AG04449 (cell line): ENCODE measurements at places on chromosomes 2 and 18.

DNA sequence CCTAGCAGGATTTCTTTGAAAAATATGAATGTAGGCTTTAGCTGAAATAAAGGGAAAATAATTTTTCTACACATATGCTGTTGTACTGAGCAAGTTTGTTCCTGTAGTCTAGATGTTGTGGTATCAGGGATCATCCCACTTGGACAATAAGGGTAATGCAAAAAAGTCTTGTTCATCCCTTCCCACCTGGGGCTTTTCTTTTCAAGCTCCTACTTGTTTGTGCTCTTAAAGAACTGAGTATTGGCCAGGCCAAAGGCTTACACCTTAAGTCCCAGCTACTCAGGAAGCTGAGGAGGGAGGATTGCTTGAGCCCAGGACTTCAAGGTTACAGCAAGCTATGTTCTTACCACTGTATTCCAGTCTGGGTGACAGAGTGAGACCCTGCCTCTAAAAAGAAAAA, 35.5 kb downstream of the ZC3H6 start:
- no peak for DNase-seq

GRCh38 chr18:48544661-48545415, 6.0 kb downstream of the CTIF start:
- DNase-seq = no peak

GRCh38 chr2:15772086-15772595, 168.2 kb upstream of the MYCN start:
- DNase-seq = no peak

GRCh38 chr18:57635003-57635822, 13.6 kb upstream of the NARS1 start:
- DNase-seq = no peak

- no peak for DNase-seq
These were observed 461 bp downstream of the PRADC1 start for GRCh38 chr2:73232403-73233153.

- peak; percentile 28 for DNase-seq
These were observed 456.6 kb upstream of the UBE2E3 start for GRCh38 chr2:180523621-180524340.

- no peak for DNase-seq
These were observed 40.7 kb downstream of the KLHL14 start for GRCh38 chr18:32732165-32732564.

DNA sequence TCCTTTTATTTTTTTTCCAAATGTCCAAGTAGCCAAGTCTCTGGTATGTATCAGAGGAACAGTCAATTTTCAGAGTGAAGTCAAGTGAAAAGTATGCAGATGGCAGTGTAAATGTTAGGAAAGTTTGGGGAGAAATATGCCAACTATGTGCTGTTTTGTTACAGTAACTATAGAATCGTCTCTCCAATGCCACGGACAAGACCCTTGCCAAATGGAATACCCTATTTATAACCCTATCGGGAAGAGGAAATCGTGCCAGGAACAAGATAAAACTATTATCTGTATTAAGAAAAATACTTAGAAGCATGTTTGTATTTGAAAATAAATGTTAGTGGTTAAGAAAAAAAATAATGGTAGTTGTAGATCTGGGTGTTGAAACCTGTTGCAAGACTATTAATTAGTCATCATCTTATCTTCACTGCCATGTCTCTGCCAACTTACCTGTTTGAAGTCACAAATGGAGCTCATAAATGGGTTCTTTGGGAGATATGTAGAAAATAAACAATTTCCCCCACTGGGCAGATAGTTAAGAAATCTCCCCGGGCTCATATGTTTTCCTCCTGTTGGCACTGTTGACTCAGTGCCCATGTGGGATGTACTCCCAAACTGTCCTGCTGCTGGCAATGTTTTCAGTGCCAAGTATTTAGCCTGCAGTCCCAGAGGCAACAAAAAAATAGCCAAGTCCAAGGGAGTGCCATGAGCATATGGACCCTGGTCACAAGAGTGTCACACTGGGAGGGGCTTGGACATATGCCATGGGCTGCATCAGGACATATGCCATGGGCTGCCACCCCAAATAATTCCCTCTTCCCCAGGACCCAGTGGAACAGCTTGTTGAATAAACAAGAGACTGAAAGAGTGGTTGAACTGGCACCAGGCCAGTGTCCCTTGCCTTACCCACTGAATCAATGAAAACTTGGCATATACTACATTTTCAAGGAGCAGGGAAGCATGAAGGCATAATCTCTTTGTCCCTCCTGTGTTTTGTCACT, 366.9 kb downstream of the OSR1 start:
- peak; percentile 84 for DNase-seq

- DNase-seq = no peak
These were observed 600.6 kb upstream of the SETBP1 start for GRCh38 chr18:44080054-44080453.

GRCh38 chr2:104279646-104280045, 574.3 kb upstream of the POU3F3 start:
- DNase-seq = no peak

GRCh38 chr2:201152999-201153815, 29.7 kb upstream of the CASP10 start:
- DNase-seq = no peak

DNA sequence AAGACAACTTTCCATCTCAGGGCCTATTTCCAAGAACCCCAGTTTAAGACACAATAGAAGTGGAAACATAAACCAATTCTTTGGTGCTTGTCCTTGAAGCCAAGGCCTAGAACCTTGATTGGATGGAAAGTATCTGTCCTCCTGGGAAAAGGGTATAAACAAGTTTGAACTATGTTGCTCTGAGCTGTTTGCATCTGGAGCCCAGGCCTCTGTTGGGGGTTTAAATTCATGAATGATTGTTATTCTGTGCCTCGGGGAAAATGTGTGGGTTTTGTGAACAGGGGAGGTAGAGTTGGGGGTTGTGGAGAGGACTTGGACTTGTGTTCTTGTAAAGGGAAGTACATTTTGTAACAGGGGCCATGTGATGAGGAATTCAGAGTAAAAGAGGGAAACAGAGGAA, 406.1 kb downstream of the SLC4A3 start:
- DNase-seq = no peak

DNA sequence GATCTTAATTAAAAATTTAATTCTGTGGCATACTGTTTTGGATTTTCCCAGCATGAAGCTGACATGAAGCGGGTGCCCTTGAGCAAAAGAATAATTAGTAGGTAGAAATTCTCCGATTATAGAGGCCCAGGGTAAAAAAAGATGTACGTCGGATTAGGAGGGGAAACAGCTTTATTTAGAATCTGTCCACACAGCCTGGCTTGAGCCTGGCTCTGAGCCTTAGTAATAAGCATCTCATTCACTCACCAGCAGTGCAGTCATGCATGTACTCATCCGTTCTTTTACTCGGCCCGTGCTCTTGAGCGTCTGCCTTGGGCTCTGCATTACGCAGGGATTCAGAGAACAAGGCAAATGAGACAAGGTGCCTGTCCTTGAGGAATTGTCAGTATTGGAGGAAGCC, 219.3 kb downstream of the AGAP1 start:
- DNase-seq = no peak

- DNase-seq = no peak
These were observed 30.3 kb downstream of the GYPC start for GRCh38 chr2:126686286-126686685.

- no peak for DNase-seq
These were observed 385.5 kb upstream of the HNRNPA3 start for GRCh38 chr2:176826984-176827668.

DNA sequence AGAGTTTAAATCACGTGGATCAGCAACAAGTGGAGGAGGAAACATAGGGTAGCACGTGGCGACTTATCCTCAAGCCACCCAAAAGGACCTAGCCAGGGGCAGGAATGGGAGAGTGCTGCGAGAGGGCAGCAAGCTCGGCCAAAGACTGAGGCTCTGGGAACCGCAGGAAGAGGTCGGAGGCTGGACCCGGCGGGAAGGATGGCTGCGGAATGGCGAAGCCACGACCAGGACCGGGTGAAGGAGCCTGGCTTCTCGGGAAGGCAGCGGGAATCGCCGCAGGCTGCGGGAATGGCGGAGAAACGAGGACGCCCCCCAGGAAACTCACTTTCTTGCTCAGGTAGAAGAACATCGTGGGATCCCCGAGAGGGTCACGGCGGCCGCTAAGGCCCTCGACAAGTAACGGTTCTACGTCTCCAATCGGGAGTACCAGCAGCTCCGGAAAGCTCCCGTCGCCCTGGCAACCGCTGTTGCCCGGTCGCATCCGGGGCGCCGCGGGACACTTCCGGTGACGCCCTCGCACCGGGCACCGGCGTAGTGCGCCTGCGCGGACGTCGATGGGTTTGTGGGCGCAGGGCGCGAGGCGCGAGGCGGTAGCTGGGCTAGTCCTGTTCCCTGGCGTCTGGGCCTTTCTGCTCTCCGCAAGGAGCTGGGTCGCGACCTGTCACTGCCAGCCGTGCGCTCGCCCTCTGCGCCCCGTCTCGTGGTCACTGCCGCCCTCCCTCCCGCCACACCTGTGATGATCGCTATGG, at the start of gene WDR35:
Gene WDR35, minus strand, starts transcription at position 439 of the 749 bp plus-strand sequence. Its CDS starts 90 bp downstream, at position 349.
- no peak for DNase-seq

- no peak for DNase-seq
These were observed 4.4 kb downstream of the SPATA3 start for GRCh38 chr2:231000211-231000904.

DNA sequence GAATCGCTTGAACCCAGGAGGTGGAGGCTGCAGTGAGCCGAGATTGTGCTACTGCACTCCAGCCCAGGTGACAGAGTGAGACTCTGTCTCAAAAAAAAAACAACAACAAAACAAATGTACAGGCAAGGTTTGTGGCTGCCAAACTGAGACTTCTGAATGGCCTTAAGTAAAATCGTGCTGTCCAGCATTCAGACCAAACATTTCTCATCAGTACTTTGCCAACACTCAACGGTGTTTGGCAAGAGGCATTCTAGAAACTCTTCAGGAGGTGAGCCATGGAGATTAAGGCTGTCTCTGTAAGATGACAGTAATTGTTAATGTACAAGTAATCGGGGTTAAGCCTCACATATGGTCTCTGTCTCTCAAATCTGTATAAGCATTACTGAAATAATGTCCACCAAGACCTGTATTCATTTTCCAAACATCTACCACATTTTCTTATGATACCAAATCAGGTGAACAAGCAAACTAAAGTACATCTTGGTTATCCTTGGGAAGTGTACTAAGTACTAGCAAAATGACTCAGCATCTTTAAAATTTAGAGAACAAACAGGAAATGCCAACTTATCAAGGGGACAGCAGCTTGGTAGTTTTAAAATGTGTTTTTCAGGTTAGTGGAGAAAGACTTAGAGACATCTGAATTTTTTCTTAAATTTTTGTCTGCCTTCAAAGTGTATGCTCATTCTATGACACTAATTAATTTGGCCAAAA, 29.3 kb downstream of the SERPINE2 start:
- DNase-seq = no peak

GRCh38 chr2:68375582-68375981, 10.5 kb downstream of the PLEK start:
- DNase-seq = no peak

DNA sequence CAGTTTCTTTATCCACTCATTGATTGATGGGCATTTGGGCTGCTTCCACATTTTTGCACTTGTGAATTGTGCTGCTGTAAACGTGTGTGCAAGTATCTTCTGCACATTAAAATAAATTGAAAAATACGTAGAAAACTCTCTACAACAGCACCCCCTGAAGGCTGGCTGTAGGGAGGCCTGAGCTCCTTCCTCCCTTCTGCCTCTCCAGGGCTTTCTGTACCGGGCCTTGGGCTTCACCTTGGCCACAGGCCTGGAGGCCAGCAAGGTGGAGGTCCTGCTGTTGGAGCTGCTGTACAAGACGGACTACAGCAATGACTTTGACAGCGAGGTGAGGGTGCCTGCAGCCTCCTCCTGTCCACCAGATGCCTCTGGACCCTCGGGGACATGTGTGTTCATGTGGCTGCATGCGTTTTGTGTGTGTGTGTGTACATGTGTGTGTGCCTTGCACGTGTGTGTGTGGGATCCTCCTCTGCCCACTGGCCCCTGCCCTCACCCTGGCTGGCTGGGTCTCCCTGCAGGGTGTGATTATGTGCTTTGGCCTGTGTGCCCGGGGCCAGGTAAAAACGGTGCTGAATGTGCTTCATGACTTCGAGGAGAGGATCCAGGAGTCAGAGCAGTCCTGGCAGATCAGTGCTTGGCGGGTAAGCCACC, 29.2 kb downstream of the MROH2A start:
- no peak for DNase-seq

DNA sequence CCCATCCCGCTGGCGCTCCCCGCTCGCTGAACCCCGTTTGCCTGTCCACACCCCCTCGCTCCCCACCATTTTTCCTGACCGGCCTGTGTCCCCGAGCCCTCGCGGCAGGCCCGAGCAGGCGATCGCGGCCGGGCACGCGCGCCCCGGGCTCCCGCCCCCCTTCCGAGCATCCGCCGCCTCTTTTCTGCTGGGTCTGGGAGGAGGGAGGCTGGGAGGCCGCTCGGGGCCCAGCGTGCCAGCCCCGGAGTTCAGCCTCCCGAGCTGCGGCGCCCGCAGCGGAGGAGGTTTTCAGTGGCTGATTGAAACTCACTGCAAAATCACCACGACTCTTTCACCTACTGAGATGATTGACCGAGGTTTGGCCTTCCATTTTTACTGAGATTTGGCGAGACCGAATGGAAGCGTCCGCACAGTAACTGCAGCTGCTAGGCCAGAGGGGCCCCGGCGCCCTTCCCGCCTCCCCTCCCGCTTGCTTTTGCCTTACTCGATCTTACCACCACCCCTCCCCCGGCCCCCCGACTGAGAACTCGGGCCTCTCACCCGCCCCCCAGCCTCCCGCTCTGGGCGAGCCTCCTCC, 4.8 kb downstream of the SOX11 start:
- DNase-seq = no peak

- DNase-seq = no peak
These were observed 26.9 kb downstream of the MGAT5 start for GRCh38 chr2:134280726-134281125.

DNA sequence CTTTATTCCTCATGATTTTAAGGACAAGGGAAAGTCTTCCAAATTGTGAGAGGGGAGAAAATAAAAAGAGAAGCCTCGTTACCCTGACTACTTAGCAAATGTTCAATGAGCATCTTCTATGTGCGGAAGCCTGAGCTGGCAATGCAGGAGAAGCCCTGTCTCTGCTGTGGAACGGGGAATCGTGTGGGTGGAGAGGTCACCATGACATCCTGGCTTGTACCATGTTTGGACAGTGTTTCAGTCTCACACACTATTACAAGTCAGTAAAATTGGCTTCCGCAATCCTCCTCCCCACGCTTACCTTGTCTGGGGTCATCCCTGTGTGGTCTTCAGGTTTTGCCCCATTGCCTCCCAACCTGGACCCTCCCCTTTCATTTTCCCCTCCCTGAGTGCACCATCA, 65.0 kb upstream of the PPM1B start:
- DNase-seq = no peak

DNA sequence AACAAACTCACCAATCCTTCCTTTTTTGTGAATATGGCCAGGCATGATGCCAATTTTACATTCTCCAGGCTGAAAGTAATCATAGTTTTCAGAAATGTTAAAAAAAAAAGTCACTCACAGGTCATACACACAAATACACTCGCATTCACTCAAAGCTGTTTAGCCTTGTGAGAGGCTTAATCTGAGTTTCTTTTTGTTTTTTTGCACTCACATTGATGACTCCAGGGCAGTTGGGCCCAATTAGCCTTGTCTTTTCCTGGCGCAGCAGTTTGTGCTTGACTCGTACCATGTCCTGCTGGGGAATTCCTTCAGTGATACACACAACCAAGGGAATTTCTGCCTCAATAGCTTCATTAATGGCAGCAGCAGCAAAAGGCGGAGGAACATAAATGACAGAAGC, 18.0 kb downstream of the SUCLG1 start:
- DNase-seq = no peak

GRCh38 chr2:29733965-29734364, 187.4 kb downstream of the ALK start:
- DNase-seq = no peak
